ENCODE measurements at places on chromosomes 5 and 9.

- no peaks in the 10 kb centered on the region for H3K27me3 ChIP-seq
- H3K36me3 ChIP-seq: peaks cover 20% of the 10 kb centered on the region
- H3K4me3 ChIP-seq: no peak overlapping the region
Observed at GRCh38 chr5:100872408-100873190, 30.5 kb downstream of the ST8SIA4 start.

DNA sequence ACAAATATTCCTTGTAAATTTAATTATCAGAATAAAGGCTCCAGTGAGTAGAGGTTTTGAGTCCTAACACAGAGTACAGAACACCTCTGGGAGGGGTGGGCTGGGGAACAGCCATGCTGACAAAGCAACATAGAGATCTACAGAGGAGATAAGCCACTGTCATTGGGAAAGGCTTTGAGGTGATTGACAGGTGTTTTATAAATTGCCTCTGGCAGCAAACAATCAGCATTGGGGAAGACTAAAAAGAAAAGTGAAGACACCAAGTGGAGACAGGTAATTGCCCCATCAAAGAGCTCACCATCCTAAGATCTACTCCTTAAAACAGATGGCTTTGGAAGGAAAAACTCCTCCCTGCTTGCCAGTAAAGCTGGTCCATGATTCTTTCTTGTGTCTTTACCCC, 189.7 kb upstream of the TLE4 start:
- no peaks in the 10 kb centered on the region for H3K4me1 ChIP-seq
- no peak overlapping the region for H3K4me3 ChIP-seq
- peaks cover 2% of the 10 kb centered on the region for H3K36me3 ChIP-seq
- H3K27ac ChIP-seq: no peak overlapping the region
- H3K27me3 ChIP-seq: peaks cover 2% of the 10 kb centered on the region
- no peak for DNase-seq

DNA sequence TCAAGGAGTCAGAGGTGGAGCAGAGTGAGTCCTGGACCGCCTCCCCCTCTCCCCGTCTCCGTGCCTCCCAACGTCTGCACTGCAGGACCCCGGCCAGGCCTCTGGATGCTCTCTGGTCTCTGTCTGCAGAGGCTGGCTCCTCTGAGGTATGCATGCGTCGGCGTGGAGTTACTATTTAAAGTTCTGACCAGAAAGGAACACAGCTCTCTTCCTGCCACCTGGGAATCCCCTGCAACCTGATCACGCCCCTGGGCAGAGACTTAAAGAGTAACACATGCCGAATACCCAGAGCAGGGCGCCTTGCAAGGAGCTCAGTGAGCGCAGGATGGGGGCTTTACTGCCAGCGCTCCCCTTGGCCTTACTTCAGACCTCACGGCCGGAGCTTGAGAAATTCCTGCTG, 16.0 kb downstream of the ANXA6 start:
- H3K27ac ChIP-seq: peak overlapping the region; percentile 84
- no peaks in the 10 kb centered on the region for H3K27me3 ChIP-seq
- peak; percentile 49 for DNase-seq
- peaks cover 41% of the 10 kb centered on the region for H3K36me3 ChIP-seq
- H3K4me3 ChIP-seq: peak overlapping the region; percentile 83

- peaks cover 1% of the 10 kb centered on the region for H3K36me3 ChIP-seq
- H3K4me3 ChIP-seq: no peak overlapping the region
- no peak for DNase-seq
- peaks cover 11% of the 10 kb centered on the region for H3K27me3 ChIP-seq
Observed at GRCh38 chr5:36820900-36821299, 55.7 kb upstream of the NIPBL start.

- DNase-seq: peak; percentile 13
- peaks cover 38% of the 10 kb centered on the region for H3K4me1 ChIP-seq
- H3K27me3 ChIP-seq: no peaks in the 10 kb centered on the region
- no peak overlapping the region for H3K4me3 ChIP-seq
- peaks cover 15% of the 10 kb centered on the region for H3K36me3 ChIP-seq
Observed at GRCh38 chr5:134138416-134139376, 24.2 kb downstream of the TCF7 start.

GRCh38 chr5:87829217-87829551, 416.5 kb upstream of the CCNH start:
- no peaks in the 10 kb centered on the region for H3K4me1 ChIP-seq
- H3K27me3 ChIP-seq: no peaks in the 10 kb centered on the region
- no peak overlapping the region for H3K27ac ChIP-seq
- no peaks in the 10 kb centered on the region for H3K36me3 ChIP-seq
- DNase-seq: no peak
- no peak overlapping the region for H3K4me3 ChIP-seq
